Pericardium fibroblast (primary cell): ENCODE measurements at places on chromosomes 12 and 14. TPM values are rescaled to one million over a fixed set of nuclear protein-coding genes. Genes with fewer than 3 reads are reported as not detected.

PTHLH gene
- total RNA-seq = 0.35 and 0.60 TPM in 2 replicates

DCAF5 gene
- 11.4 and 19.0 TPM in 2 replicates for total RNA-seq

P2RX2 gene
- total RNA-seq = not detected in 2 replicates

RPGRIP1 gene
- total RNA-seq = 0.12 and 0.17 TPM in 2 replicates

CLEC1B gene
- not detected in 2 replicates for total RNA-seq

TMPRSS12 gene
- total RNA-seq = not detected in 2 replicates

EIF2S3B gene
- total RNA-seq = 0.35 and 6.4 TPM in 2 replicates

CLEC4E gene
- total RNA-seq = not detected in 2 replicates

KRT74 gene
- total RNA-seq = not detected in 2 replicates

DBX2 gene
- total RNA-seq = not detected in 2 replicates

C12orf56 gene
- not detected in 2 replicates for total RNA-seq

ATG101 gene
- 53.8 and 61.4 TPM in 2 replicates for total RNA-seq

OR6C74 gene
- total RNA-seq = not detected in 2 replicates

GPX2 gene
- not detected in 2 replicates for total RNA-seq

VDR gene
- 6.4 and 9.1 TPM in 2 replicates for total RNA-seq

PKP2 gene
- total RNA-seq = 12.9 and 21.1 TPM in 2 replicates

PGF gene
- total RNA-seq = 1.2 and 10.8 TPM in 2 replicates

AQP6 gene
- not detected in 2 replicates for total RNA-seq

KERA gene
- not detected in 2 replicates for total RNA-seq

OR11G2 gene
- total RNA-seq = not detected in 2 replicates

WNT1 gene
- not detected in 2 replicates for total RNA-seq
